ENCODE measurements at places on chromosomes 2 and 18.

DNA sequence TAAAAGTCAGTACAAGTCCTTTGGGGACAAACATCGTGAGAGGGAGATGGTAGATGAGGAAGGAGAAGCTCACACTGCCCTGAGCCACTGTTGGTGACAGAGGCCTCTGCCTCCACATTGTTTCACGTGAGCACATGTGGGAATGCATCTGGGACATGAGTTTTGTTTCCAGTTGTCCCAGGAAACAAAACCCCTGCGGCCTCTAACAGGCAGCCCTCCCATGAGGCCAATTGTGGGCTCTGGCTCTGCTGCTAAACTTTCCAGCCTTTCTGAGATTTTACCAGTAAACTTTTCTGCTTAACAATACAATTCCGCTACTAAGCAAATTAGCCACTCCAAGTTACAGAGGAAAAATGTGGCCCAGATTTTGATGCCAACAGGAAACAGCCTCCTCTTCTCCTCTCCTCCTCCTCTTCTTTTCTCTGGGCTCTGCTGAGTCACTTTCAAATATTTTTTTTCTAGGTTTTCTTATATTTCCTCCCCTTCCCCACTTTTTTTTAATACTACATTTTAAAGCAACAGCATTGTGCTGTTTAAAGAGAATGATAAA lies 23.4 kb upstream of the LRRC30 start:
- DNase-seq, result no peak

DNA sequence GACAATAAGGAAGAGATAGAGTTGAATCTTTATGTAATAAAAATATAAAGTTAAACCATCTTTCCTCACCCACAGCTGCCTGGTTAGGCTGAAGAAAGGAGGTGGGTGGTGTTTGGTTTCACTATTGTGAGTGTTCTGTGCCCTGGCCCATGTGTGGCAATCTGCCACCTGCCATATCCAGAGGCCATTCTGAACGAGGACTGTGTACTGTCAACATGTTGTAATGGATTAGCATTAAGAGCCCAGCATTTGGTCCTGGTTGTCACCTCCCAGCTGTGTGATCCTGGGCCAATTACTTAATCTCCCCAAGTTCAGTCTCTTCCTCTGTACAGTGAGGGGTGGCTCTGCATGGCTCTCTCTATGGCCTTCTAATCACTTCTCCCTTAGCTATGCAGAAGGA lies 118.2 kb upstream of the SEC11C start:
- DNase-seq, result no peak

DNA sequence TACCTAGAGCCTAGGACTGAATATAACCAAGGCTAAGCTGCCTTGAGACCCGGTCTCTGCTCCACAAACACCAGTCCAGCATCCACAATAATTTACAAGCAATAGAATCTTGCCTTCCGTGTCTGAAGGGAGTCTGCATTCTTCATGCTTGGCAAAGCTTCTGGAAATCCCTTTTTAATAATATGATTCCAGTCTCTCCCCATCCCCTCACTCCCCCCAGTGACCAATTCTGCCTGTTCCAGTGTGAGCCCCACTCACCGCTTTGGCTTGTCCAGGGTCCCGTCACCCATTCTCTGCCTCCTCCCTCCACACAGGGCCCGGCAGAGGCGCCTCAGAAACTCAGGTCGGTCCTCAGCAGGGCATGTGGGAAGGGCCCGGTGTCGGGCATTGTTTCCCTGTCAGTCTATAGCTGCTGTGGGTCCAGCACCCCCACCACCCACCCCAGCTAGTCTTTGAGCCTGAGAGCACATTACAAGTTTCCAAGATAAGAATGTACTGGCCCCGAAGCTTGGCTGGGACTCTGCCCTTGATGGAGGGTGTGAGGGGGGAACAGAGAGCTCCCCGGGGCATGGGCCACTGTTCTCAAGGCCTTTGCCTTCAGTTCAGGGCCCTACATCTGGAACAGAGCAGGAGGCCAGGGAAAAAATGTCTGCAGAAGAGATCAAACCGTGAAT lies 129.7 kb upstream of the MYCN start:
- no peak for DNase-seq

- no peak for DNase-seq
Observed at GRCh38 chr2:168694173-168694572, 108.3 kb upstream of the NOSTRIN start.

- no peak for DNase-seq
Observed at GRCh38 chr2:143505542-143505941, 376.3 kb downstream of the ARHGAP15 start.

DNA sequence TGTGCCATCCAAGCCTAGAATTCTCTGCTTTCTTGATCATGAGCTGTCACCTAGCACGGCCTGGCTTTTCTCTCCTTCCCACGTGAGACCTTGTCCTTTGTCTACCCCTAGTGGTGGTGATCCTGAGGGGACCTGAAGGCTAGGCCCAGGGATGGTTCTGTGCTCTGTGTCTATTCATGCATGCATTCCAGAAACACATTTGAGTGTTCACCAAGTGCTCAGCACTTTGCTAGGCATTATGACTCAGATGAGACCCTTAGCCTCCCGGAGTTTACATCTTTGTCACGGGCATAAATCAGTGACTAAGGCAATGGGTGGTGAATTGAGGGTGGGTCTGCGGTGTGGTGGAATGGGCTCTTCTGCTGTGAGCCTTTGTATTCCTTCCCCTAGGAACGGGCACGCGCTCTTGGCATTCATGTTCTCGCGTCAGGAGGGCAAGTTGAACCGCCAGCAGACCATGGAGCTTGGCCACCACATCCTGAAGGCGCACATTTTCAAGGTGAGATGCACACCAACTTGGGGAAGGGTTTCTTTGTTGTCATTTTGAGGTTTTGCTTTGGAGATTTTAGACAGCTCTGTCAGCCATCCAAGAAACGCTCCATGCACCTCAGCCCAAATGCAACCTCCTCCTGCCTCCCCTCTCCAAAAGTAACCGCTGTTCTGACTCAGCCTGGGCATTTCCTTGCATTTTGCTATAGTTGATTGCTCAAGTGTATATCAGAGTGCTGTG lies 100.9 kb downstream of the WDSUB1 start:
- no peak for DNase-seq

DNA sequence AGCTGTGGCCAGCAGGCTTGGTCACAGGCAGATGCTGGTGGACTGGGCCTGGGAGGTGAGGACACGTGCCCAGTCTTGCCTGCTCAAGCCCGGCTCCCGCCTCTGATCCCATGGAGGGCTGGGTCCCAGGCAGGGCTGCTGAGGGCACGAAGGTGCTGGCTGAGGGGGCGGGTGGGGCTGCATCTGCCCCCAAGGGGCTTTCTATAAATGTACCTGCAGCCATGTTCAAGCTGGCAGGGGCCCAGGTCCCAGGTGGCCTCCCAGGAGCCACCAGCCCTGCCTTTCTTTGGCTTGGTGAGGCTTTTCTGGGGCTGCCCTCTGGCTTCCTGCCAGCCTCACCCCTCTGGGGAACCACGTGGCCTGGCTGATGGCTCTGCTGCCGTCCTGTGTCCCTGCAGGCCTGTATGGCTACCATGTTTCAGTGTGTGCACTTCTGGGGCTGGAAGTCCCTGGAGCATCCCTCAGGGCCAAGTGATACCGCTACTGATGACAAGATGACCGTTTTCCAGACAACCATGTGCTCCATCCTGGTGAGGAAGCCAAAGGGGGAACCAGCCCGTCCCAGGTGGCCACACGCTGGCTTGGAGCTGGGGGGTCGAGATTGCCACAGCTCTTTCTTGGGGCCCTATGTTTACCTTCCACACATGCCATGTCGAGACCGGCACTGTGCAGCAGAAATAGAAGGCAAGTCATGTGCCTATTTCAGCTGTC lies 23.2 kb downstream of the HJURP start:
- no peak for DNase-seq

- no peak for DNase-seq
Observed at GRCh38 chr2:191983591-191983990, 136.7 kb upstream of the CAVIN2 start.

- no peak for DNase-seq
Observed at GRCh38 chr2:160564591-160564990, 71.0 kb upstream of the RBMS1 start.

DNA sequence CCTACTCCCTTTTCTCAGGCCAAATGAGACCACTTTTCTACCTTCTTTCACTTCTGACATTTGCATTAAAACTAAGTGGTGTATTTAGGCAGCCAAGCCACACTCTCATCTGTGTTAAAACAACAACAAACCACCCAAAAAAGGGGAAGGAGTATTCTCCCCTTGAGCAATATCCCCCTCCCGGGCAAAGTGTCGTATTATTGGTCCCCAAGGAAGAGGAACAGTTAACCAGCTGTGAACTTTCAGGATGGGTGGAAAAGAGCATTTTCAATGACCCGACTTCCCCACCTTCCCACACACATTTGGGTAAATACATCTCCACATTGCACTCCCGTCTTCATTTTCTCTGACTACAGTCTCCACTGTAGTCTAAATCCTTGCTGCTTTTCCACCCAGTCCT lies 44.3 kb downstream of the FEZ2 start:
- no peak for DNase-seq

- no peak for DNase-seq
Observed at GRCh38 chr2:222595581-222595980, 60.3 kb downstream of the FARSB start.
